GM23248 (cell line): ENCODE measurements at places on chromosomes 7 and 10. TPM values are rescaled to one million over a fixed set of nuclear protein-coding genes. Genes with fewer than 3 reads are reported as not detected.

The SLC39A12 gene
- not detected in 2 replicates for total RNA-seq

The DNAJC1 gene
- total RNA-seq, result 50.9 and 218 TPM in 2 replicates

The SMIM30 gene
- total RNA-seq, result 60.3 and 63.9 TPM in 2 replicates

The TLX1 gene
- total RNA-seq, result not detected in 2 replicates

The TRIL gene
- total RNA-seq, result 0.32 and 0.38 TPM in 2 replicates

DNA sequence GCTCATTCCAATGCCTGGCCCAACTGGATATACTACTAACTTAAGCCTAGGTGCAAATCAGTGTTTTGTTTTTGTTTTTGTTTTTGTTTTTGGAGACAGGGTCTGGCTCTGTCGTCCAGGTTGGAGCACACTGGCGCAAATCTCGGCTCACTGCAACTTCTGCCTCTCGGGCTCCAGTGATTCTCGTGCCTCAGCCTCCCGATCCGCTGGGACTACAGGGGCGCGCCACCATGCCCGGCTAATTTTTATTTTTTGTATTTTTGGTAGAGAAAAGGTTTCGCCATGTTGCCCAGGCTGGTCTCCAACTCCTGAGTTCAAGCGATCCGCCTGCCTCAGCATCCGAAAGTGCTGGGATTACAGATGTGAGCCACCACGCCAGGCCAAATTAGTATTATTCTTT is 1.6 kb downstream of the PPP3CB start:
- no peak for DNase-seq

DNA sequence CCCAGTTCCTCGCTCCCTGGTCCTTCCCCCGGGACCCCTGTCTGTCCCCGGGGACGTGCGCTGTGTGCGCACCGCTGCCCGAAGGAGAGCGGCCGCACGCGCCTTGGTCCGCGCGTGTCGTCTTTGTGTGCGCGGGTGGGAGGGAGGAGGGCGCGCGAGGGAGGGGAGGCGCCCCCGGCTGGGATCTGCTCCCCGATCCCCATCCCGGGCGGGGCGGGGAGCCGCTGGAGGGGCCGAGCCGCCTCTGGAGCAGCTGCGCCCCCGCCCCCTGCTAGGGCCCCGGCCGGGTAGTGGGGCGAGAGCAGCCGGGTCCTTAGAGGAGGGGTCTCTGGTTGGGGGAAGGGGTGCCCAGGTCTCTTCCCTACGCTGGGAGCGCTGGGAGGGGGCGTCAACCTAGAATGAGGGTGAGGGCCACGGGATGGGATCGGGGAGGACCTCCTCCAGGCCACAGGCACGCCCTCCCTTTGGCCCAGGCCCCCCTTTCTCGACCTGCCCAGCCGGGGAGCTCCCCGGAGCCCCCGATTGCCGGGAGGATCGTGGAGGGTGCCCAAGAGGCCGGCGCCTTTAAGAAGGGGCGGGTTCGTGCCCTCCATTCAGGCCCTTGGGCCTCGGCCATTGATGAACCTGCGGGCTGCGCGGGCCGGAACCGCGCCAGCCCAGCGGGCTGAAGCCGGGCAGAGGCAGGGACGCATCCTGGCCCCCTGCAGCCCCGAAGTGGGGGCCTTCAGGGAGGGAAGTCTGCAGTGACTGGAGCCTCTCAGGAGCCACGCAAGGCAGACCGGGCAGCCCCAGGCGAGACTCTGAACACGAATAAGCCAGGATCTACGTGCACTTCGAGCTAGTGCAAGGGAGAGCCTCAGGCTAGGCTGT is 678 bp downstream of the SH2B2 start:
- DNase-seq, result peak; percentile 57

- peak; percentile 97 for DNase-seq
Measured at GRCh38 chr7:77538281-77539212, 1.5 kb downstream of the PTPN12 start.

- peak; percentile 98 for DNase-seq
Measured at GRCh38 chr7:76294344-76295024, 8.0 kb upstream of the HSPB1 start.

DNA sequence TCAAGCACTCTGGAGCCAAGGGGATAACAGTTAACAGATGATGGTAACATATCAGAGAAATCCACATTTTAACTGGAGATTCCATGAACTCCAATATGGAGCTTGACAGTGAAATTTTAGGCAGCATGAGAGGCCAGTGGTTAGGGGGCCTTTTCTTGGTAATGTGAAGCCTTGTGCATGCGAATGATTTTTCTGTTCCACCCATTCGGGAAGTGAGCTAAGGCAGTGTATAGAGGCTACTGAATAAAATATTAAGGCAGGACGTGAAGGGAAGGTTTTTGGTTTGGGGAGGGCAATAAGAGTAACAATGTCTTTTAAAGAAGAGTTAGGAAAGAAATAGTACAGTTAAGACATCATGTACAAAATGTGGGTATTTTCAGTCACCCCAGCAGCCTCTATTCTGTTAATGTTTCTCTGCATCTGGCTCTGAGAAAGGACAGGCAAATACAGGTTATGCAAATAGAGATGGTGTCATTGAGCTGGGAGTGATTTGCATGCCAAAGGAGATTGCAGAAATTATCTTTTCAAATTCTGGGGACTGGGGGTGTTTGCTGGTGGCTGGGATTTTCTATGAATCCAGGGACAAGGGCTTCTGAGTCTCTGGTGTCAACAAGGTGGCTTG is 6.8 kb upstream of the TAS2R60 start:
- no peak for DNase-seq

DNA sequence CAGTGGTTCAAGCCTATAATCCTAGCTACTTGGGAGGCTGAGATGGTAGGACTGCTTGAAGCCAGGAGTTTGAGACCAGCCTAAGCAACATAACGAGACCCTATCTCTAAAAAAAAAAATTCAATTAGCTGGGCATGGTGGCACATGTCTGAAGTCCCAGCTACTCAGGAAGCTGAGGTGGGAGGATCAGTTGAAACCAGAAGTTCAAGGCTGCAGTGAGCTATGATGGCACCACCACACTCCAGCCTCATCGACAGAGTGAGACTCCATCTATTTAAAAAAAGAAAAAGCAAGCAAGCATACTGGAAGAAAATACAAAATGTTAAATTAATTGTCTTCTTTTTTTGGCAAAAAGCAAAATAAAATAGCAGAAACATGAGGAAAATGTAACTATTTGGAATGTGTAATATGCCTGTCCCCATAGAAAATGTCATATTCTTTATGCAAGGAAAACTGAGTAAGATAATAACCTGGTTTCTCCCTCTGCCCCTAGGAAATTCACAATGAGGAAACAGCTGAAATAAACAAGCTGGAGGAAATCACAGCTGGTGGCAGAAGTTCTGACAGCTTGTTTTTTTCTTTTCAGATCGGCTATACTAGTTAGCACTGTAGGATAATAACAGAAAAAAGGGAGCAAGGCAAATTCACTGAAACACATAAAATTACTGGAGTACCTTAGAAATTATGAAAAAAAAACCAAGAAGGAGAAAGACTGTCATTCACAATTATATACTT is 48.5 kb downstream of the HERPUD2 start:
- DNase-seq, result no peak

- no peak for DNase-seq
Measured at GRCh38 chr7:119010635-119011034, 786.1 kb downstream of the ANKRD7 start.

GRCh38 chr7:2647594-2648172 is 15.9 kb downstream of the TTYH3 start:
- no peak for DNase-seq

- no peak for DNase-seq
Measured at GRCh38 chr10:76274933-76275332, 843.5 kb downstream of the LRMDA start.

DNA sequence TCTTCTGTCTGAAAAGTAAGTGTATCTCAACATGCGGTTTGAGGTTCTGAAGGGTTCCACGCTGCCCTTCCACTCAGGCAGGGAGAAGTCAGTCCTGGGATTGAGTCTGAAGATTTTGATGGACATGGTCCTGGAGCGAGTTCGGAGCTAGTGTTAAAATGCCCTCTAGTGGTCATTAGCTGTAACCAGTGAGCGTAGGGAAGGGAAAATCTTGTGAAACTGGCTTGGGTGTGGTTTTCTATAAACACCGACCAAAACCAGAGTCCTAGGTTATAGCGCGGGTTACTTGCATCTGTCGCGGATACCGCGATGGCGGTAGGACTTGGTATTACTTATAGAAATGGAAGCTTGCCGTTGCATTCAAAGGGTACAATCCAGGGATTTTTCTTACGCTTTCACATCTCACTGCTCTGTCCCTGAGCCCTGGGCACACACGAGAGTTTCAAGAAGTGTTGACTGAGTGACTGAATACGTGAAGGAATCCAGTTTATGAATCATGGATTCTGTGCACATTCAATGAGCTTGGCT is 348.2 kb upstream of the C7orf33 start:
- peak; percentile 75 for DNase-seq

GRCh38 chr7:70542750-70543376 is 589.1 kb upstream of the GALNT17 start:
- peak; percentile 7 for DNase-seq

DNA sequence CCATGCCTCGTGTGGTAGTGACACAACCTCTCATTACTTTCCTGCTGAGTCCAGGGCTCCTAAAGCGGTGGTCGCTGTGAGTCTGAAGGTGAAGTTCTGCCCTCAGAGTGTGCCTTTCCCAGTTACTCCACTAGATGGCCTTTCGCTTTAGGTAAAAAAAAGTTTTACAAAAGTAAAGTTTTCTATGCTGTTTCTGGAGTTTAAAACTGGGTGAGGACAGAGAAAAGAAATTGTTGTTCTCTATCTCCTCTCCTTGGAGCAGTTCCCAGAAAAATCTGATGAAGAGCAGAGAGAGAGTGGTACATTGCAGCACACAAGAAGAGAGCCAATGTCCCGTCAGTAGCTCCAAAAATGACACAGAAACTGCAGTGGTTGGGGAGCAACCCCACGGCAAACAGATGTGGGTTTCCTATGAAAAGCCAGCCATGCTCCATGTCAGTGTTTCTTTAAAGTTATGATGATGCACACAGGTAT is 257.1 kb downstream of the GLI3 start:
- DNase-seq, result peak; percentile 60
